ENCODE measurements at places on chromosomes 4 and X.

DNA sequence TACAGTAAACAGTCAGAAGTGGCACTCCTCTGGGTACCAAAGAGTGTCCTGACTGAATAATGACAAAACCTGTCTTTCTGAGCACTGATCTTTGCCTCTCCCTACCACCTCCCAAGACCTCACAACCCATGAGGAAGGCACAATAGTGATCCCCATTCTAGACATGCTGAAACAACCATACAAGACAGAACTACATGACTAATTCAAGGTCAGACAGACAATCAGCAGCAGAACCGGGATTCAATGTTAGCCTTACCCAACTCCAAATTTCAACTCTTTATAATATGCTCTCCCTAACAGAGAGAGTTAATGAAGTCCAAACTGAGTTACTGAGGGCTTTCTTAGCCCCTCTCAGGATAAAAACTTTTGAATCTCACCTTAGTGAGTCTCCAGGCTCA, 71.0 kb downstream of the IRF2 start:
- DNase-seq: no peak

DNA sequence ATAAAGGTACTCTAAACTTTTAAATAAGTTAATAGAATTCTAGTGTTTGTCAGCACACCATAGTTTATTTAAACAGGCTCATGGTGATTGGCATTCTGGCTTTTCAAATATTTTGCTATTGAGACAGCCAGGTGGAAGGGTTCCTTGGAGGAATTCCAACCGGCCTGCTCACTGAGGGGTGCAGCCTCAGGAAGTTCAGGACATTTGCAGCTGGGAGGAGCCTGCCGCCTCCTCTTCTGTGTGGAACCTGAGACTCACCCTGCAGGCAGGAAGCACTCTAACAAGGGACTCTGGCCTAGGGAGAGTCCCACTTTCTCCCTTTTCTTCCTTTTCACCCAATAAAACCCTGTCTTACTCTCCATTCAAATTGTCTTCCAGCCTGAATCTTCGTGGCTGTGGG, 1328.0 kb downstream of the FSTL5 start:
- no peak for DNase-seq

DNA sequence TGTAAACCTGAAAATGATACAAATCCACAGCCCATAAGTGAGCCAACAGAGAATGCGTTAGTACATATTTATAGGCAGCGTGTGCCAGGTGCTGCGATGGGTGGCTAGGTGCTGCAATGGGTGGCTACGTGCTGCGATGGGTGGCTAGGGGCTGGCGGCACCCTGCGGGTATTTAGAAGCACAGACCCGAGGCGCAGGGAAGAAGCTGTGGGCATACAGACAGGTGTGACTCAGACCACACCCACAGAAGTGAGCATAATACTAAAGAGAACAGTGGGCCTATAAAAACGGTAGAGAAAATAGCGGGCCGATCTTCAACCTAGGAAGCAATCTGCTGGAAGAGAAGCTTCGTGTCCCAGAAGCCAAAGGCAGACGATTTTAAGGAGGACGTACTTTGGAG, 81.1 kb downstream of the FAT1 start:
- no peak for DNase-seq

DNA sequence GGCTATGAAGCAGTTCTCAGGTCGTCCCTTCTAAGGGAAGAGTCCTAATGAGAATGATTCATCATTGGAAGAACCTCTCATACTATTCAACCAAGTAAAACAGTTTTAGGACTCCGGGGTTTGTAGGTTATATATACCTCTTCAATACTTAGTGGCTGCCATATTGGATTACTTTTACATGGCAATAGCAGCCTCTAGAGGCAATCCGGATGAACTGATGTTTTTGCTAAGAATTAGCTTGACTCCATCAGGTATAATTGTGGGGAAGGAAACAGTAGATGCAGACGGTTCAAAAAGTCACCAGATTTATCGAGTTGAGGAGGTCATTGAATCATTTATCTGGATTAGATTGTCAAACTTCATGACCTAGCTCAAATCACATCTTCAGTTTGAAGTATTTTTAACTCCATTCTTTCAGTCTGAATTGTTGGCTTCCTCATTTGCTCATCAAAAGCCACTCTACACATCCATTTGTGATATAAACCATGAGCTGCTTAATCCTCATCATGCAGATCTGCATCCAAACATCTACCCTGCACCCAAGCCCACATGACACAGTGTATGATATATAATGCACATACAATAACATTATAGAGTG, 28.4 kb downstream of the GUCY1B1 start:
- no peak for DNase-seq

- DNase-seq: peak; percentile 50
Measured at GRCh38 chr4:173257732-173258717, 76.1 kb downstream of the HMGB2 start.

DNA sequence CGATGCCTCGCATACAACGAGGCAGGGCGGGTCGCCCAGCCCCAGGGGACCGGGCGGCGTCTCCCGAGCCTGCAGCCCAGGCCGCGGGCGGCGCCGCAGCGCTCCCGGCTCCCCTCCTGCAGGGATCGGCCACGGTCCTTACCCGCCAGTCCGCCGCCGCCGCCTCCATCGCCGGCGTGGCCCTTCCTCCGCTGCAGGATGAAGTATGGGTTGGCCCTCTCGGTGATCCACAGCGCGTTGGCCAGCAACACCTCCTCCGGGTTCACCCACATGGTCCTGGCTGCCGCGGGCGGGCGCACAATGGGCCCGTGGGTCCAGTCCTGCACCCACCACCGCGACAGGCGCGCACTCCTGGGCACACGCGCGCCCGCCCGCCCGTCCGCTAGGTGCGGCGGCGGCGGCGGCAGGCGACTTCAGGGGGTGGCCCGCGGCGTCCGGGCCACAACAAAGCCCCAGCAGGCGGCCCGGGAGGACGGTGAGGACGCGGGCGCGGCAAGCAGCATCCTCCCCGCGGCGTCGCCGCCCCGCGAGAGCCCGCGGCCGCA, 339 bp downstream of the TBC1D9 start:
- DNase-seq: peak; percentile 35

GRCh38 chr4:75511841-75512240, 2.4 kb downstream of the RCHY1 start:
- DNase-seq: no peak

GRCh38 chrX:150712619-150713018, 19.4 kb downstream of the MTMR1 start:
- no peak for DNase-seq

GRCh38 chrX:97399400-97399799, 515.7 kb downstream of the RPA4 start:
- no peak for DNase-seq
